ENCODE measurements at places on chromosomes 3 and 15. TPM values are rescaled to one million over a fixed set of nuclear protein-coding genes. Genes with fewer than 3 reads are reported as not detected.

Gene LIPC
- total RNA-seq = not detected

Gene TMOD3
- total RNA-seq = 58.9 TPM

Gene CLDN18
- total RNA-seq = not detected

Gene PLSCR5
- total RNA-seq = not detected

Gene WNT7A
- total RNA-seq = not detected

Gene PPARG
- 3.7 TPM for total RNA-seq

Gene SETD2
- 27.8 TPM for total RNA-seq

Gene PAQR5
- 0.93 TPM for total RNA-seq

Gene COLQ
- 0.51 TPM for total RNA-seq

Gene TOPAZ1
- not detected for total RNA-seq

Gene CCDC9B
- total RNA-seq = 87.8 TPM

Gene CSPG5
- 0.17 TPM for total RNA-seq

Gene RASGRF1
- total RNA-seq = 0.47 TPM

Gene UPK1B
- not detected for total RNA-seq

- no peak for DNase-seq
These were observed 37.4 kb downstream of the FAIM start for GRCh38 chr3:138646008-138646407.

GRCh38 chr3:10501664-10502052 lies 3.7 kb downstream of the ATP2B2 start:
- no peak for DNase-seq

GRCh38 chr15:73075160-73075859 lies 23.0 kb downstream of the NEO1 start:
- DNase-seq = no peak

DNA sequence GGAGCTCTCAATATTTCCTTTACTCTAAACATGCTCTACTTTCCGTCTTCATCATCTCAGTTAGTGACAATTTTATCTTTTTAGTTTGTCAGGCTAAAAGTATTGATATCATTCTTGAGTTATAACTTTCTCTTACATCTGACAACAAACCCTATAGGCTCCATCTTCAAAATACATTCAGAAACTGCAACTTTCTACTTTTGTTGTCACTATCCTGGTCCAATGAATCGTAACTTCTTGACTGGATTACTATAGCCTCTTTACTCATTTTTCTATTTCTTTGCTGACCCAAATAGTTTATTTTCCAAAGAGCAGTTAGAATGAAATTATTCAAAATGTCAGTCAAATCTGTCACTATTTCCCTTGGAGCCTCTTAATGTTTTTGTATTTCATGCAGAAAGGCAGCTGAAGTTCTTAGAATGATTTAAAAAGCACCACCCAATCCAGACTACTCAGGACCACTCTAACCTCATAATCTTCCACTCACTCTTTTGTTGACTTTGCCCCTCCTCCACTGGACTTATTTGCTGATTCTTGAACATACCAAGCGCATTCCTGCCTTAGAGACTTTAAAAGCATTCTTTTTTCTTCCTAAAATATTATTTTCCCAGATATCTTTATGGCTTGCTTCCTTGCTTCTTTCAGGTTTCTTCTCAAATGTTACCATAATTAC lies 119.9 kb upstream of the CBLB start:
- DNase-seq = no peak

- DNase-seq = no peak
These were observed 308.5 kb upstream of the MDFIC2 start for GRCh38 chr3:70620956-70621355.

- no peak for DNase-seq
These were observed 140.4 kb downstream of the ANO10 start for GRCh38 chr3:43481375-43481774.

DNA sequence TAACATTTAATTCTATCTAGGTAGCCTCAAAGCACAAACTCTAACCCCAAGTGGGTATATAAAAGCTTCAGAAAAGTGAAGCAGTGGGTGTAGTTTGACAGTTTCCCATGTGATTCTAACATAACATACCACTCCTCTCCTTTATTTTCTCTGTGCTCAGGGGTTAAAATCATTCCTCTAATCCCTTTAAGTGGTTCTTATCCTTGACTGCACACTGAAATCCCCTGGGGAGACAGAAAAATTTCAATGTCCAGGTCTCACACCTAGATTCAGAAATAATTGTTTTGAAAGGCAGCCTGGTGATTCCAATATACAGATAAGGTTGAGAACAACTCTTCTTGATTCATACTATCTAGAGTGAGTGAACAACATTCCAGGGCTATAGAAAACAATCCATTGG lies 986.4 kb downstream of the ROBO1 start:
- no peak for DNase-seq

DNA sequence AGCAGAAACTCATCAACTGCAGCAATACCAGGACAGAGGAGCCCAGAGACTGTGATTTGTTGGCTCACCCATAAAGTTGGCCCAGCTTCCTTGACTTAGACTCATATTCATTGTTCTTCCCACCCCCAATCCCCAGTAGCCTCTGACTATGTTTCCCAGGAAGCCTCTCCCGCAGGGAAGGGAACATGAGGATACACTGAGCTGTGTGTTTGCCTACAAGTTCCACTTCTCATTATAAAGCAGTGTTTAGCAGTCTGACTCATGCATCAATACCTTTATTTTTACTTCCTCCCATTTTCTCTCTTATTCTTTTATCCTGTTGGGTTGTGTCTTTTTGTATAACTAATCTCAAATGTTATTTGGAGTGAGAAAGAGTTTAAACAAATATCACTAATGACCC lies 111.6 kb upstream of the PHLDB2 start:
- DNase-seq = peak; percentile 70

GRCh38 chr3:116886202-116886893 lies 176.8 kb downstream of the TUSC7 start:
- no peak for DNase-seq

DNA sequence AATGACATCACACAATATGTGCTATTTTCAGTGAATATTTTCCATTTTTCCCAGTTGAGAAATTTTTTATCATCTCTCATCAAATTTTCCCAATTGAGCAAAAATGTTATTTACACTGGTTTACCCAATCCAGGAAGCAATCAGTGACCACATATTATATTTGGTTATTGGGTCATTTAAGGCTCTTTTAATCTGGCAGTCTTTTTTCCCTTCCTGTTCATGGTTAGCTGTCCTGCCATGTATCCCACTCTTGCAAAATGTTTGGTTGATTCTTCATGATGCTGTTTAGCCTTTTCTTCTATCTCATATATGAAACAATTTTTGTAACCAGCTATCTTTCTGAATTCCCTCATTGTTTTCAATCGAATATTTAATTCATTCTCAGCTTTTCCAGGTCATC lies 626.0 kb downstream of the RBMS3 start:
- no peak for DNase-seq

- DNase-seq = peak; percentile 50
These were observed at the start of gene CEMIP for GRCh38 chr15:80778964-80779657. Gene CEMIP (plus strand): TSS chr15:80779370. CDS start chr15:80873880, 94,510 bp downstream.

DNA sequence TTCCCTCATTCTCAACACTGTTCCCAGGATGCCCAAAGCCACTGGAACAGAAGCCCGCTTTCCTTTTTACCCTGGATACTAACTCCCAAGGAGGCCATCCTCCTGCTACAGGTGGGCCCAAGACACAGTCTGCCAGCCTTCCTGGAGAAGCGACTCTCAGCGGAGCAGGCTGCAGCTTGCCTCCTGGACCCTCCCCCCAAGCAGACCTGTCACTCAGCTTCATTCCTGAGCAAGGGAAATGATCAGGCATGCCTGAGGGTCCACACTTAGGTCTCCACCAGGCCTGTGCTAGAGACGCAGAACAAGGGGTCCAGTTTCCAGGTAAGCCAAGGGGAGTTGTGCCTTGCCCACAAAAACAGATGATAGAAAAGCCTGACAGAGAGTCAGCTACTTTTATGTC lies 62.8 kb downstream of the SLCO2A1 start:
- DNase-seq = no peak

- no peak for DNase-seq
These were observed 165.5 kb downstream of the IL5RA start for GRCh38 chr3:2944628-2945027.

GRCh38 chr15:76056931-76057330 lies 2.9 kb upstream of the TMEM266 start:
- DNase-seq = no peak

DNA sequence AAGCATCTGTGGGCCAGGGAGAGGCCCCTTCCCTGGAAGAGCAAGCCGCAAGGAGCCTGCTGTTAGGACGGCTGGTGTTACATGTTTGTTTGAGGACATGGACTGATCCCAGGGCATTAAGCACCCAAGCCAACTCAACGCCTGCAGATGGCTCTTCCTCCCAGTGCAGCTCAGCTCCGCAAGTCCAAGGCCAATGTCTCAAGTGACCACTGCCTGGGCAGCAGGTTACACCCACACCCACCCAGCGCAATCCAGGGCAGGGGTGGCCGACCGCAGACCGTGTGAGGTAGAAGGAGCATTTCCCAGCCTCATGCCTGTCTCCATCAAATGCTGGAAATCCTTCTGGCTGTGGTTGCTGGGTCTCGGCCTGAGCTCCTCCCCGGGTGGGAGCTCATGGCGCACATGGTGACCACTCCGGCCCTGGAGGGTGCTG lies 14.5 kb downstream of the GP5 start:
- no peak for DNase-seq

DNA sequence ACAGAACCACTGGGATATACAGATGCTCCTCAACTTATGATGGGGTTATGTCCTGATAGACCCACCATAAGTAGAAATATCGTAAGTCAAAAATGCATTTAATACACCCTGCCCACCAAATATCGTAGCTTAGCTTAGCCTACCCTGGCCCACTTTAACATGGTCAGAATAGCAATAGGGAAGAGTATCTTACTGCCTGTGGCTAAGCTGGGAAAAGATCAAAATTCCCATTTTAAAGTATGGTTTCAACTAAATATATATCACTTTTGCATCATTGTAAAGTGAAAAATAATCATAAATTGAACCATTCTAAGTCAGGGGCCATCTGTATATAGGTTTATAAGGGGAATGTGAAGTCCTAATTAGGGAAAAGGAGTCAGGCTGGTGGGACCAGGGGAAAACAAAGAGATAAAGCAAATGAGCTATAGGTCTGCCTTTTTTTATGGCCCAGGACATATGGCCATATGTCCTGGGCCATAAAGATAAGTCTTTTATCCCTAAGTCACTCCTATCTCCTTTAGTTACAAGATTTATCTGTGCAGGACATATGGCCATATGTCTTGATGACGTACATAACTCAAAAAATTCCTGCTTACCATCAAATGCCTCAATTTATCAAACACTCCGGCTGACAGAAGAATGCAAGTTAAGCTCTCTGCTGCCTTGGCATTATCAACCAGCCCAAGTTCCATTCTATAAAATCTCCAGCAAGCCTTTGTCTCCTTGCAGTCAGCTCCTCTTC lies 11.2 kb downstream of the RTP3 start:
- no peak for DNase-seq

- peak; percentile 12 for DNase-seq
These were observed 89.4 kb downstream of the LSM3 start for GRCh38 chr3:14267976-14268375.

GRCh38 chr3:147514366-147515160 lies 105.4 kb downstream of the ZIC1 start:
- DNase-seq = no peak

DNA sequence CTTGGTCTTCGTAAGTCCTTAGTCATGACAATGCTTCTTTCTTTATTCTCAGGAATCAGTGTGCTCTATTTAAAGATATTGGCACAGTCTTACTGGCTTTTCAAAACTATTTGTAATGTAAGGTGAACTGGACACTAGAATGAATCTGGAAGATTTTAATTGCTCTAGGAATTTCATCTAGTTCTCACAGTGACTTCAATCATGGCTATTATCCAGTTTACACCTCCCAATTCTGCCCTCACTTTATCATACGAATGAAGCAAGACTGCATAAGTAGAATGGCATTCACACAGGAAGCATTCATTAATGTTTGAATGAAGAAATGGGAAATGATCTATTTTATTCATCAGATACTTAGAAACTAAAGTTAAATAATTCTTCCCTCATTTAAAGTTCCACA lies 26.7 kb upstream of the DRD3 start:
- DNase-seq = no peak

- no peak for DNase-seq
These were observed 312.1 kb downstream of the ARRDC4 start for GRCh38 chr15:98272625-98273024.

DNA sequence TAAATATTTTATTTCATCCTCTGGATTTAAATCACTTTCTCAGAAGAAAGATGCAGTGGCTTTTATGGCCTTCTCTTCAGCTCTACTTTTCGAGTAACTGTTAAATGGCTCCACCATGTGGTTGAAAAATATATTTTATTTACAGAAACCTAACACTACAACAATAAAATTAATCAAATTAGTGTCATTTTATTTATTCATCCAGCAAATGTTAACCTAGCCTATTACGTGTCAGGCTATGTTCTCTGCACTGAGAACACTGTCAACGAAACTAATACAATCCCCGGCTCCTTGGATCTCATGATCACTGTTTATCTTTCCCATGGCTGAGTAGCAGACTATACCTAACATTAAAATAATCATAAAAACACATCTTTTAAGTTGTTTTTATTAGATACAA lies 148.0 kb upstream of the OSTN start:
- peak; percentile 45 for DNase-seq

DNA sequence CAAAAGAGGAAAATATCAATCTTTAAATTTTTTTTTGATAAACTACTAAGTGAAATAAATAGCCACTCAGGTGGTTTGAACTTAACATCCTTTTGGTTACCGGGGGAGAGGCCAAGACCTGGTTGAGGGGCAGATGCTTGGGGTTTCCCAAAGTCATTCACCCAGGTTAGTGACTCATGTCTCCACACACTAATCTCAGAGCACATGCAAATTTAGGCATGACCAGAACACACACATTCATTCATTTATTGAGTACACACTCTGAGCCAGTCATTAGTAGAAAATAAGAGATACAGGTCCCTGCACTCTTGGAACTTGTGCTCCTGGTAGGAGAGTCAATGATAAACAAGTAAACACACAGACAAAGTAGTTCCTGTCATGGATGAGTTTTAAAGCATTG lies 7.3 kb downstream of the ILDR1 start:
- DNase-seq = no peak

DNA sequence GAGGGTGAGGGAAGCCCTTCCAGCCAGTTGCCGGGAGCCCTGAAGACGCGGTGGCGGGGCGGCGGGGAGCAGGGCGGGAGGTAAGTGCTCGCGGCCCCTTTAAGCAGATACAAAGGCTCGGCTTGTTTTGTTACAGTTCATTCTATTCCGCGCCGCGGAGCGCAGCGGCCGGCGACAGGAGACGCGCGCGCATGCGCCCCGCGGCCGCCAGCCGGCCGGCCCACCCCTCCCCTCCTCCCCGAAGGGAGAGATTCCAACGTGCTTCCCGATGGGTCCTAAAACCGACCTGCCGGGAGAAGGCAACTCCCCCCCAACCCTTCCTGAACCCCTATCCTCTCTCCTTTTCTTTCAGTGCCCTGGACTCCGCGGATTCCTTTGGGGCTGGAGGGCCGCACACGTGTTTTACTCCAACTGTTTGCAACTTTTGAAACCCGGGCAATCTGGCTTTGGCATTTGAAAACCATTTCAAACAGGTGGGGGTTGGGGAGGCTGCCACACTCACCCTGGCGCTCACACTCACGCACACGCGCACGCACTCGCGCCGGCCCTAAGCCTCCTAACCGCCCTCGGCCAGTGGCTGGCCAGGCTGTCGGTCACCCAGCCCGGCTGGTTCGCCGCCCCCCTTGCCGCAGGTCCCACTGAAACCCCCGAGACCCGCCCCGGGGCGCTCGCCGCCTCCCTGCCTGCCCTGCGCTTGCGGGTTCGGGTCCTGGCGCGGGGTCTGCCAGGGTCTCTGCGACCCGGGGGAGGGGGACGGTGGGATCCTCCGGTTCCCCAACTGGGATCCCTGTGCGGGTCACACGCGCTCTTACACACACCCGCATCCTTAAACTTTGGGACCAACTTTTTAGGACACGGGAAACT lies at the start of gene MAGI1:
Gene MAGI1 (minus strand): TSS at position 193 of the 864 bp plus-strand sequence. CDS start 610 bp downstream, outside the sequence.
- peak; percentile 93 for DNase-seq

- no peak for DNase-seq
These were observed 105.3 kb upstream of the AGBL1 start for GRCh38 chr15:85974348-85974705.
